ENCODE measurements at places on chromosomes 16 and 17.

DNA sequence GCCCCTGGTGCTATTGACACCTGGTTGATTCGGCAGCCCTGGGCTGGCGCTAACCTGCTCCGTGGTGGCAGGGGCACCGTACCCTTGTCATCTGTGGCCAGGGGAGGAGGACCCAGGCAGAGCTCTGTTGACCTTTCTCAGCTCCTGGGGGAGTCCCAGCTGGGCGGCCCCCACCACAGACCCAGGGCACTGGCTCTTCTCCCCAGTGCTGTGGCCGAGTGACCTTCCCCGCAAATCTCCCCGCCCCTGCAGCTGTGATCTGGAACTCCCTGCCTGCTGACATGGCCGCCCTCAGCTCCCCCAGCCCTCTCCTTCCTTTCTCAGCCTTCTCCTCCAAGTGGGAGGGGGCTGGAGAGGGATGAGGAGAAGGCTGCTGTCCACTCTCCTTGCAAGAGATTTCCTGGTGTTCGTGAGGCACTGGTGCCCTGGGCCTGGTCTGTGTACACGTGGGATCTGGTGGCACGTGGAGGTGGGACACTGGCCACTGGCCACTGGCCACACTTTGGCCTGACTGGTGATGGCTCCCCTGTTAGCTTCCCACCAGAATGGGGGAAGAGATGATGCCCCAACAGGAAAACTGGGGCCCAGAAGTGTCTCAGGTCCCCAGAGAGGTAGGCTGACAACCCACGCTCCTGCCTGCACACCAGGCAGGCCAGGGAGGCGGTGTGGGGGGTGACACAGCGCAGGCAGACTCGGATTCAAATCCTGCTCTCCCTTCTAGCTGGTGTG lies 8.2 kb downstream of the FMNL1 start:
- no peak for DNase-seq

- no peak for DNase-seq
These were observed 67.2 kb upstream of the CIBAR2 start for GRCh38 chr16:85179344-85180046.

- no peak for DNase-seq
These were observed 42.0 kb upstream of the KSR1 start for GRCh38 chr17:27414271-27414670.

GRCh38 chr16:8127070-8127469 lies 463.2 kb downstream of the TMEM114 start:
- no peak for DNase-seq

DNA sequence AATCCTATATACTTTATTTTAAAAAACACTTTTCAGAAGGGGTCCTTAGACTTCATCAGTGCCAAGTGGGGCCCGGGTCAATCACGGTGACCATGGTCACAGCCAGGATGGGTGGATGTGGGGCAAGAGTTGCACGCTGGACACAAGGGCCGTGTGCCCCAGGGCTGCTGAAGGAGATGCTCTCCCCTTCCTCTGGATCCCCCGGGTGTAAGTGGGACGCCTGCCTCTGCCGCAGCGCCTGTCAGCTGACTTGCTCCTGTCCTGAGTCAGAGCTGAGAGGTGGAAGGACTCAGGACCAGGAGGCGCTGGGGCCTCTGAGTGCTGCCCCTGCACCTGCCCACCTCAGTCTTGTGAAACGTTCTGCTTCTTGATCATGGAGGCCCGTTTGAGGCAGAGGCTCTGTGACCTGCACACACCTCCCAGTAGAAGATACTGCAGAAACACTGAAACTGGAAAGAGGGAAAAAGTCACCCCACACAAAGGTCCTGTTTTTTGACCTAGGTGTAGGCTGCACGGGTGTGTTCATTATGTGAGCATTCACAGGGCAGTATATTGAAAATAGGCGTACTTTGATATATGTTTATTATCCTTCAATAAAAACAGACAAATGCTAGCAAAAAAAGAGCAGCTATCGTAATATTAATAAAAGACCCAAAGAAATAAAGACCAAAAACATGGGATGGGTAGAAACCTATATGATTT lies 40.9 kb upstream of the BAHCC1 start:
- DNase-seq = no peak

GRCh38 chr16:11392041-11392581 lies 46.9 kb downstream of the RMI2 start:
- no peak for DNase-seq

DNA sequence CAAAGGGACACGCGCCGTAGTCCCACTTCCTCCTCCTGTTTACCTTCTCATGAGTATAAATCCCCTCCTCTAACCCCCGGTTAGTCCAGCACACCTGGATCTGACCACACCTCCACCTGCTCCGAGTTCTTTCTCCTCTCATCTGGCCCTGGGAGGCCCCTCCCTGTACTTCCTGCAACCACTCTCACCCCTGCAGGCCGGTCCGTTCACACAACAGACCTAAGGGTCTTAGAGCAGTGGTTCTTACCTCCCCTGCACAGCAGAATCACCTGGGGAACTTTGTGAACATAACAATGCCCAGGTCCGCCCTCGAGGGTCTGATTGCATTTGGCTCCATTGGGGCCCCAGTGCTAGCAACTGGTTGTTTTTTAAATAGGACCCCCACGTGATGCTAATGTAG lies 24.8 kb downstream of the TMEM114 start:
- DNase-seq = no peak

- DNase-seq = no peak
These were observed 27.1 kb downstream of the HOXB1 start for GRCh38 chr17:48503747-48504146.

GRCh38 chr17:51257150-51258081 lies 2.4 kb downstream of the MBTD1 start:
- DNase-seq = no peak

Measured in NCI-H1436 (cell line).